CD4-positive, CD25-positive, alpha-beta regulatory T cell (primary cell): ENCODE measurements at places on chromosomes 3 and 15.

- H3K4me3 ChIP-seq = no peak overlapping the region
- peaks cover 2% of the 10 kb centered on the region for H3K27me3 ChIP-seq
- no peaks in the 10 kb centered on the region for H3K4me1 ChIP-seq
- DNase-seq = no peak
- H3K27ac ChIP-seq = no peak overlapping the region
- H3K36me3 ChIP-seq = no peaks in the 10 kb centered on the region
These were observed 78.1 kb downstream of the ZPLD1 start for GRCh38 chr3:102512734-102513504.

GRCh38 chr3:193764959-193765358 is 172.0 kb downstream of the OPA1 start:
- no peak for DNase-seq
- H3K27ac ChIP-seq = no peak overlapping the region
- H3K4me1 ChIP-seq = no peaks in the 10 kb centered on the region
- no peak overlapping the region for H3K4me3 ChIP-seq
- no peaks in the 10 kb centered on the region for H3K27me3 ChIP-seq

DNA sequence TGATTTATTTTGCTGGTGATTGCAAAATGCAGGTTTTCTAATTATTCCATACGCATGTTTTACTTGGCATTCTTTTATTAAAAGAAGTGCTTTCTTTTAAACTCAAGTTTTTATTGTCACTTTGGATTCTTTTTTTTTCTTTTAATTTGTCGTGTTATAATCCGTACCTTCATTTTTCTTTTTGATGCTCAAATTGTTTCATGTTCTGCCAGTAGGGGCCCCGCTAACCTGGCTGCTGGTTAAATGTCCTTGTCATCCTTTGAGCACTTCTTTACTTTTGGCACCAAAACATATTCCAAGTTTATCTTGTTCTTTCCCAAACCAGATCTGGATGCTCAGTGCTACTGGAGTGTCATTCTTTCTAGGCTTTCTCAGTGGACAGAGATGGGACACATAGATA is 31.6 kb downstream of the MED12L start:
- H3K4me1 ChIP-seq = no peaks in the 10 kb centered on the region
- DNase-seq = no peak
- H3K4me3 ChIP-seq = no peak overlapping the region
- H3K27me3 ChIP-seq = no peaks in the 10 kb centered on the region

GRCh38 chr15:25436707-25437106 is 2.1 kb downstream of the UBE3A start:
- H3K36me3 ChIP-seq = peaks cover 3% of the 10 kb centered on the region
- peaks cover 40% of the 10 kb centered on the region for H3K4me1 ChIP-seq
- no peaks in the 10 kb centered on the region for H3K27me3 ChIP-seq
- peak overlapping the region; percentile 87 for H3K4me3 ChIP-seq
- H3K27ac ChIP-seq = no peak overlapping the region

DNA sequence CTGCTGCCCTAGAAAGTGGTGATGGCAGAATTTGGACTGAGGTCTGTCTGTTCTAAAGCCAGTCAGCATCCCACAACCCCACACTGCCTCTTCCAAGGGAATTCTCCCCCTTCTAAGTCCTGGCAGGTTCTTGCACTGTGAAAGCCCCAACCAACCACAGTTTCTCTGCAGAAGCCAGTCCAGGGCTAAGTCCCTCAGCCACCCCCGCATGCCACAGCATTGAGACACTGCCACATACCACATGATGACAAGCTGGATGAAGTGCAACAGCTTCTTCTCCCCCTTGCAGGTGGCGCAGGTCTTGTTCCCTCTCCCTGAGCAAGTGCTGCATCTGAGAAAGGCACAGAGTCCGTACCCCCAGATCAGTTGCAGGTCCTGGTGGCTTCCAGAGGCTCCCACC is 18.6 kb downstream of the SSUH2 start:
- peaks cover 17% of the 10 kb centered on the region for H3K4me1 ChIP-seq
- no peaks in the 10 kb centered on the region for H3K36me3 ChIP-seq
- DNase-seq = no peak
- H3K27me3 ChIP-seq = no peaks in the 10 kb centered on the region

- H3K4me3 ChIP-seq = no peak overlapping the region
- no peak for DNase-seq
- no peaks in the 10 kb centered on the region for H3K4me1 ChIP-seq
- no peak overlapping the region for H3K27ac ChIP-seq
These were observed 56.2 kb upstream of the DLG1 start for GRCh38 chr3:197354568-197355001.

- peak overlapping the region; percentile 66 for H3K4me3 ChIP-seq
These were observed 2.2 kb downstream of the IGF1R start for GRCh38 chr15:98650417-98651035.

DNA sequence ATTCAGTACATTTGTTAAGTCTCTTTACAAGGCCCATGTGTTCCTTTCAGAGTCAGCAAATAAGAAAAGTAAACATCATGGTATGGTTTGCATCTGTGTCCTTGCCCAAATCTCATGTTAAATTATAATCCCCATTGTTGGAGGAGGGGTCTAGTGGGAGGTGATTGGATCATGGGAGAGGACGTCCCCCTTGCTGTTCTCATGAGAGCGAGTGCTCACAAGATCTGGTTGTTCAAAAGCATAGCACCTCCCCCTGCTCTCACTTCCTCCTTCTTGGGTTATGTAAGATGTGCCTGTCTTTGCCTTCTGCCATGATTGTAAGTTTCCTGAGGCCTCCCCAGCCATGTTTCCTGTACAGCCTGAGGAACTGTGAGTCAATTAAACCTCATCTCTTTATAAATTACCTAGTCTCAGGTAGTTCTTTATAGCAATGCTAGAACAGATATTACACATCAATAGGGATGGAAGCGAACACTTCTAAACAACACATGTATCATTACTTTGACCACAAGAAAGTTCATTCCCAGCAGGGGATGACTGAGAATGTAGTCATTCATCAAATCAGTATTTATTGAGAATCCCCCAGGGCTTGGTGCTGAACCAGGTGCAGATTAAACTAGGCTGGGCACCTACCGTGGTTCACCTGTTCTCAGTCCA is 4.1 kb downstream of the EFCAB12 start:
- peaks cover 12% of the 10 kb centered on the region for H3K4me1 ChIP-seq
- H3K36me3 ChIP-seq = no peaks in the 10 kb centered on the region
- DNase-seq = no peak
- no peak overlapping the region for H3K27ac ChIP-seq
- H3K4me3 ChIP-seq = no peak overlapping the region
- no peaks in the 10 kb centered on the region for H3K27me3 ChIP-seq

DNA sequence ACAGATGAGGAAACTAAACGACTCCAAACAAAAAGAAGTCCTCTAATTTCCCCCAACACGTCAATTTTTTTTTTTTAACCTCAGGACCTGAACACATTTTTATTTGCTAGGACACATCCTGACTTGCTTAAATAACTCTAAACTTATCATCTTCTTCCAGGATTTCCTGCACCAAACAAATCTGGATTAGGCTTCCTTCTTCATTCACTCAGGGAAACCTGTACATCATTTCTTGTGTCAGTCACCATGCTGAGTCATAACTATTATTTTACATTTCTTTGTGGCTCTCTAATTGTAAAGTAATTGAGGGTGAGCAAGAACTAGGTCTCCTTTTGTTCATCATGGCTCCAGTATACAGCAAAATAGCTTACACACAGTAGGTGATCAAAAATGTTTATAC is 433.4 kb upstream of the GBE1 start:
- DNase-seq = no peak
- H3K4me1 ChIP-seq = no peaks in the 10 kb centered on the region
- no peaks in the 10 kb centered on the region for H3K27me3 ChIP-seq
- no peak overlapping the region for H3K27ac ChIP-seq
- H3K4me3 ChIP-seq = no peak overlapping the region

- no peak for DNase-seq
- H3K4me3 ChIP-seq = no peak overlapping the region
- no peak overlapping the region for H3K27ac ChIP-seq
- no peaks in the 10 kb centered on the region for H3K36me3 ChIP-seq
- H3K27me3 ChIP-seq = no peaks in the 10 kb centered on the region
- H3K4me1 ChIP-seq = no peaks in the 10 kb centered on the region
These were observed 51.0 kb upstream of the LMCD1 start for GRCh38 chr3:8450618-8451017.

DNA sequence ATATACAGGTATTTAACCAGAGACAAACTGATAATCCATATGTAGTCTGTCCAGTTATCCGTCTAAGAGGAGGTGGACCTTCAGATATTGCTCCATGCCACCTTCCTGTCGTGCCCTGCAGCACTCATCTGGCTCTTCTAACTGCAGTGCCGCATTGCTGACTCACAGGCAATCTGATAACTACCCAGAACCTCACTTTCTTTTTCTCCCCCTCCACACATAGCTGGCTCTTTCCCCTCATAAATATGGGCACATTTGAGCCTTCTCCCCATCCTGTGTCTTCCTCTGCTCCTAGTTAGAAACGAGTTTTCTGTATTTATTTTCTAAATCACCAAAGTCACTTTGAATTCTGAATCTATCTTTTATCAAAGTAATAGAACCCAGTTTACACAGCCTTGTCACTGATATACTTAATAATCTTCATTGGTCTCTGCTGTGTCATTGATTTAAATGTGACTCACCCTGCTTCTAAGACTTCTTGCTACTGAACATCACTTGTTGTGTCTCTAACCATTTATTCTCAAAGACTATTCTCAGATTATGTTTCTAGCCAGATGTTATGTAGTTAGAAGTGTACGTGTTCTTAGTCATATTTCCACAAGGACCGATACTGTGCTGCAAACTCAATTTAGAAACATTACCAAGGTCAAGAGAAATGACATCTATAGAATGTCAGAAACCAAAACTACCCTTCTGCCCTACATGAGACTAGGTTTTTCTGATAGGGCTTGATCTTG is 17.4 kb upstream of the KCNMB2 start:
- H3K4me1 ChIP-seq = no peaks in the 10 kb centered on the region
- H3K27ac ChIP-seq = no peak overlapping the region
- DNase-seq = no peak
- H3K4me3 ChIP-seq = no peak overlapping the region
- no peaks in the 10 kb centered on the region for H3K27me3 ChIP-seq
- H3K36me3 ChIP-seq = no peaks in the 10 kb centered on the region

GRCh38 chr3:46100812-46101211 is 73.5 kb upstream of the XCR1 start:
- no peak overlapping the region for H3K27ac ChIP-seq
- H3K4me3 ChIP-seq = no peak overlapping the region
- peaks cover 29% of the 10 kb centered on the region for H3K4me1 ChIP-seq

DNA sequence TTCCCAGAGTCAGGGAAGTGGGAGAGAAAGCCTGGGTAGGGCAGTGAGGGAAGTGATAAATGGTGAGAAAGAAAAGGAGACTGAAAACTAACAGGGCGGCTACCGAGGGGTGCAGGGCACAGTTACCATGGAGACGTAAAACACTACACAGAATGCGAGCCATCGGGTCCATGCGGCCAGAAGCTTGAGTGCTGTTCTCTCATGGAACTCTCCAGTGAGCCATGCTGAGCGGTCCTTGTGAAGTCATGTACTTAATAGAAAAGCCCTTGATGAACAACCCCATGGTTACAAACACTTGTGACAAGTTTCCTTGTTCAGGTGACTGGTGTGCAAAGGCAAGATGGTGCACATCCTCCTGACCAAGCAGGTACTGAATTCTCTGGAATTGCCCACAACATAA is 3.7 kb upstream of the PLA2G4F start:
- no peak overlapping the region for H3K4me3 ChIP-seq
- H3K27ac ChIP-seq = no peak overlapping the region
- no peak for DNase-seq
- H3K36me3 ChIP-seq = peaks cover 64% of the 10 kb centered on the region

DNA sequence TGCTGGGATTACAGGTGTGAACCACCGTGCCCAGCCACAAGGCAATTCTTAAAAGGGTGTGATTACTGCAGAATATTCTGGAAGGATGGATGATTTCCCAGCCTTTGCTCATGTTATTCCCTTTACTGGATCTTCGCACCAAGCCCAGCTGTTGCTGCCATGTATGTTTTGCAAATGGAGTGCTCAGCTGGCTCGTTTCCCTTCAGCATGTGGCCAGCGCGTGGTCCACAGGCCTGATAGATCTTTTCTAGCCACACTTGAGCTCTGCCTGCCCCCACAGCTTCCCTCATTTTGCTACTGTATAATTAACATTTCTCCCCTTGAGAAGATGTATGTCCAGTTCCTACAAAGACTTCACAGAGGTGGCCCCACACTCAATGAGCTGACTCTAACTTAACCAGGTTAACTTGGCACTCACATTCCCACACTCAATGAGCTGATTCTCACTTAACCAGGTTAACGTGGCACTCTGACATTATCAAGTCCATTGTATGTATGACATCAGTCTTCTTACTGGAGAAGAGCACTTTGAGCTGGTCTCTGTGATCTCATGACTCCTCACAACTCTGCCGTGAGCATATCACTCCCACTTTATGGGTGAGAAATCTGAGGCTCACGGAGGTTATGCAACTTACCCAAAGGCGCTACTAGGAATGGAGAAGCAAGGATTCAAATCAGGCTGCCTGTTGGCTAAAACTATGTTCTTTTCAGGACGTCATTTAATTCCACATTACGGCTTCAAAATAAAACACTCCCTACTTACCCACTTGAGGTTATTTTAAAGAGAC is 49.2 kb downstream of the TM4SF4 start:
- H3K36me3 ChIP-seq = no peaks in the 10 kb centered on the region
- H3K4me1 ChIP-seq = no peaks in the 10 kb centered on the region
- no peak for DNase-seq
- H3K27ac ChIP-seq = no peak overlapping the region
- H3K4me3 ChIP-seq = no peak overlapping the region

DNA sequence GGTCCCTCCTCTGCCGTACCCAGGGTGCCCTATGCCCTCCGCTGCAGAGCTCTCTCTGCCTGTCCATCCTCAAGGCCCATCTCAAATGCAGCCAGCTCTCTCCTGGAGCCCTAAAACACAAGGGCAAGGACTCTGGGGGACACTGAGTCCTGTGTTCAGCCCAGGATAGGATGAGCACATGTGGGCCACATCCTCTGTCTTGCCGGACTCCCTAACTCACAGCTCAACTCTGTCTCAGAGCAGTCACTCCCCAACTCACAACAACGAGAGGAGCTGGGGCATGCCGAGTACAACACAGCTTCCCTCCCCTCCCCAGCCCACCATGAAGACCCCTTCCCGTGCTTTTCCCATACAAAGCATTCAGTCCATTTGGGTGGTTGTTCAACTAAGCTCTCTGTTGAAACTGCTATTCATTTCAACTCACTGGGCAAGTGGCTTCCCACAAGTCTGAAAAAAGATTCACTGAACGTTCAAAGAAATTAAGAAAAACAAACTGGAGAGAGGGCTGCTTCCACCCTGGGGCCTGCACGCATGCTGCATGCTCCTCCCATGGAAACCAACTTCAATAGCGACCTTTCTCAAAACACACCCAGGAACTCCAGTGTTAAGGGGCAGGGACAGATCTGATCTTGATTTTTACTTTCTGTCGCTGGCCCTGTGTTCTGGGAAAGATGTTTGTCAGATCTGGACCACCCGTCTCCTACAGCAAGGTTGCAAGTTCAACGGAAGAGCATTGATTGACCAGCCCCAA is 124.3 kb upstream of the IGF1R start:
- H3K4me1 ChIP-seq = no peaks in the 10 kb centered on the region
- DNase-seq = no peak

- no peaks in the 10 kb centered on the region for H3K27me3 ChIP-seq
- H3K4me1 ChIP-seq = no peaks in the 10 kb centered on the region
- H3K4me3 ChIP-seq = no peak overlapping the region
- no peak for DNase-seq
These were observed 322.9 kb upstream of the CTDSPL start for GRCh38 chr3:37538747-37539146.

- peaks cover 7% of the 10 kb centered on the region for H3K27me3 ChIP-seq
- DNase-seq = no peak
- H3K36me3 ChIP-seq = no peaks in the 10 kb centered on the region
- no peaks in the 10 kb centered on the region for H3K4me1 ChIP-seq
- no peak overlapping the region for H3K4me3 ChIP-seq
These were observed 124.9 kb downstream of the LRRK1 start for GRCh38 chr15:101043911-101044624.
